ENCODE measurements at places on chromosomes 3 and 15.

DNA sequence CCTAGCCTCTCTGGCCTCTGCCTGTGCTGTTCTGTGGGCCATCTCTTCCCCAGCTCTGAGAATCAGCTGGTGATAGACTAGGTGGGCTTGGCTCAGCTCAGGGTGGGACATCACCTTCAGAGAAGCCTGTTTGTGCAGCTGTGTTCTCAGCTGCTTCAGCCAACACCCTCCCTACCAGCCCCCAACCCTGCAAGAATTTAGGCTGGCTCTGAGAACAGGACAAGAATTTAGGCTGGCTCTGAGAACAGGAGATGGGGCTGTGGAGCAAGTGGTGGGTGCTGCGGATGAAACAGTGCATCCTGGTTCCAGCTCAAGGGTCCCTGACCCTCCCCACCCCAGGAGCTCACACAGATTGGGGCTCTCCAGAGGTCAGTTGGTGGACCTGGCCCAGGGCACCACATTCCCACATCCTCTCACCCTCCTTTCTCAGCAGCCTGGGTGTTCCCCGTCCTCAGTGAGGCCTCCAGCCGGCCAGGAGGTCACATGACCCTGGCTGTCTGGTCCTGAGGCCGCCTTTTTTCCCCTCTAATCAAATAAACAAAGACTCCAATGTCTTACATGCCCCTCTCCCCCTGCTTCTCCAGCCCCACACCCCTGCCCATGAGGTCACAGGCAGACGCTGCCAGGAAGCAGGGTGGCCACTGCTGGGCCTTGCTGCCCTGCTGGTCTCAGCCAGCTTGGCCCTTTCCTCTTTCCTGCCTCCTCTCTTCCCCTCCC, 14.9 kb downstream of the PLEKHO2 start:
- DNase-seq = no peak

GRCh38 chr3:177681156-177681555, 483.9 kb upstream of the TBL1XR1 start:
- DNase-seq = no peak

- no peak for DNase-seq
Measured at GRCh38 chr15:91555312-91555711, 298.2 kb upstream of the SLCO3A1 start.

DNA sequence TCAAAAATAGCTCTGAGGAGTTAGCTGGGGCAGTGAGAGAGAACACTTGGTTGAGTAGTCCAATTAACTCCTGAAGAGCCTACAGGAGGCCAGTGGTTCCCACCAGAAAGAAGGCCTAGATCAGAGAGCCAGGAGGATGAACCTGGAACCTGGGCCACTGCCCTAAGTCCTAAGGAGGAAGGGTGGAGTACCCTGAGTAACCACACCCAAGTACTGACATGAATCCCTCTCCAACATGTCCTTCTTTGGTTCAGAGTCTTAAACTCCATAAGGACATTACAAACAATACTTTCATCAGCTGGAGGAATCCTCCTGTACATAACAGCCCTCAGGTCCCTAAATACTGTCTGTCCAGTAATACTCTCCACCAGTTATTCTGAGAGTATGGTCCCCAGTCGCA, 25.6 kb upstream of the C3orf62 start:
- no peak for DNase-seq

DNA sequence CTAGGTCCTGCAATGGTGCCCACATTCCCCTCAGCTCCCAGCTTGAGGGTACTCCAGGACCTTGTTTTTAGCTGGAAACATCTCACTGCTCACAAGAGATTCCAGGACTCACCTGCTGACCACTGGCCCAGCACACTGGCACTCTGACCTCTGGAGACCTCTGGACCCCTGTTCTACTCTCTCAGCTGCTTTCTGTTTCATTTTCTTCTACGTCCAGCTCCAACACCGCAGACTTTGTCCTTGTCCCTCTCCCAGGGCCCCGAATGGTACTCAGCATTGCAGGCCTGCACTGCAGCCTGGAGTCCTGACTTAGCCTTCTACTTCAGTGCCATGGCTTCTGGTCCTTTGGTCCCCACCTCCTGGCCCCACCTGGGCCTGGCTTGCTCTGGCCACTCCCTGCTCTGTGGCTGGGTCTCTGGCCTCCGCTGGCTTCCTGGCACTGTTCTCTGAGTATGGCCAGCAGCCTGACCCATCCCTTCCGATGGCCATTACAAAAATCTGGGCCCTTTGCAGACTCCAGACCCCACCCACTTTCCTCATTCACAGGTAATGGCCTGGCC, 27.9 kb downstream of the KY start:
- no peak for DNase-seq

GRCh38 chr15:62770752-62771151, 271.8 kb upstream of the TPM1 start:
- DNase-seq = no peak

GRCh38 chr15:50261981-50262380, 3.5 kb downstream of the HDC start:
- peak; percentile 59 for DNase-seq

GRCh38 chr3:88936831-88937230, 170.6 kb upstream of the EPHA3 start:
- no peak for DNase-seq

- DNase-seq = no peak
Measured at GRCh38 chr3:122977746-122978466, 49.7 kb downstream of the SEMA5B start.

DNA sequence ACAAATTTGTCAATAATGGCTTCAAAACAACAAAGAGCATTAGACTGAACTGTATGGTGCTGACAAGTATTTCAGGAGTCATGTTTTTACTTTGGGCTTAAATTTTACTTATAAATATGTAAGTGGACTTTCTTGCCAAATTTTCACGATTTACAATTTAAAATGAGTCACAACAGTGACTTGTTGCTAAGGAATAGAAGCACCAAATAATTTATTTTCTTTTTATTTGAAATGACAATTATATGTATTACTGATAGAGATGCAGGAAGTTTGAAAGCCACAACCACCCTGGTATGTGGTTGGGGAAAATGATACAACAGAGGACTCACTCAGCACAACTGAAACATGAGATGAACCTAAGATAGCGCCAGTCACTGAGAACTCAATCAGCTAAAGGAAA, 90.3 kb downstream of the FMN1 start:
- DNase-seq = no peak

- no peak for DNase-seq
Measured at GRCh38 chr3:47590216-47590615, 11.6 kb upstream of the CSPG5 start.

- peak; percentile 9 for DNase-seq
Measured at GRCh38 chr15:60695713-60696522, 217.0 kb upstream of the ICE2 start.

GRCh38 chr3:118850687-118851086, 184.0 kb downstream of the IGSF11 start:
- no peak for DNase-seq
